Pancreas (tissue), 10 donors: ENCODE measurements at places on chromosomes 6 and 20.

- DNase-seq: no peak
These were observed 99.3 kb downstream of the PRND start for GRCh38 chr20:4820806-4821518.

- DNase-seq: no peak
These were observed 118.2 kb upstream of the RIPOR2 start for GRCh38 chr6:25053875-25054371.

DNA sequence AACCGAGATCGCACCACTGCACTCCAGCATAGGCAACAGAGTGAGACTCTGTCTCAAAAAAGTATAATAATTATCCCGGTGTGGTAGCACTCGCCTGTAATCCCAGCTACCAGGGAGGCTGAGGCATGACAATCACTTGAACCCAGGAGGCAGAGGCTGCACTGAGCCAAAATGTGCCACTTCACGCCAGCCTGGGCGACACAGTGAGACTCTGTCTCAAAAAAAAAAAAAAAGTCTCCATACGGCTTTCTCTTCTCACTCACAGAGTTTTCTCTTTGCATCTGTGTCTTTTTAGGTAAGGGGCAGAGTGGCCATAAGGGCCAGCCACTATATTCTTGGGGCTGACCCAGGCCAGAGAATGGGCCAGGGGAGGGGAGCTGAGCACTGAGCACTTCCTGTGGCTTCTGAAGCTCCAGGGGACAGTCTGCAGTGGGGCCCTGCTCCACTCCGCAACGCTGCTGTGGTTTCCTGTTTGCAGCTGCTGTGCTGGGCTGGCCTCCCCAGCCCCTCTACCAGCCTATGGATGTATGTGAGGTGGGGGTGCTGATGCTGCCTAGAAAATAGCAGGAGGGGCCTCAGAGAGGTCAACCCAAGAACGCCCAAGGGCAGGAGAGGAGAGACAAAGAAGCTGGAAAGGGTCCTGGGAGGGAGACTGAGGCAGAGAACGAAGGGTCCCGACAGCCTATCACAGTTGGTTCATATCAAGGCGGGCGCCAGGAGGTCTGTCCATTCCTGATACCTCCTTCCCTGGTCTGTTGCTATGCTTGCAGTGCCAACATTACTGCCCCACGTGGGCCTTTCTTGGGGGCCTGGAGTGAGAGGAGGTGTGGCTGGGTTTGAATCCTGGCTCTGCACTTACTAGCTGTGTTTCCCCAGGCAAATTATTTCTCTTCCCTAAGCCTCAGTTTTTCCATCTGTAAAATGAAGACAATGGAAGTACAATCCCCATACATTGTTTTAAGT lies 16.0 kb downstream of the SLA2 start:
- no peak for DNase-seq

- peak; percentile 71 for DNase-seq
These were observed 41.1 kb upstream of the PTGIS start for GRCh38 chr20:49608752-49609670.
